ENCODE measurements at places on chromosomes 6 and 20. TPM values are rescaled to one million over a fixed set of nuclear protein-coding genes. Genes with fewer than 3 reads are reported as not detected.

The FAM162B gene
- not detected for total RNA-seq

The FAM217A gene
- total RNA-seq = not detected

The PPIL4 gene
- 20.1 TPM for total RNA-seq

The ATRN gene
- 7.8 TPM for total RNA-seq

- no peak overlapping the region for H3K4me3 ChIP-seq
- H3K4me1 ChIP-seq = peaks cover 23% of the 10 kb centered on the region
- no peak for DNase-seq
- no peak overlapping the region for H3K27ac ChIP-seq
- H3K27me3 ChIP-seq = no peaks in the 10 kb centered on the region
Measured at GRCh38 chr6:137900815-137901214, 33.8 kb downstream of the TNFAIP3 start.

DNA sequence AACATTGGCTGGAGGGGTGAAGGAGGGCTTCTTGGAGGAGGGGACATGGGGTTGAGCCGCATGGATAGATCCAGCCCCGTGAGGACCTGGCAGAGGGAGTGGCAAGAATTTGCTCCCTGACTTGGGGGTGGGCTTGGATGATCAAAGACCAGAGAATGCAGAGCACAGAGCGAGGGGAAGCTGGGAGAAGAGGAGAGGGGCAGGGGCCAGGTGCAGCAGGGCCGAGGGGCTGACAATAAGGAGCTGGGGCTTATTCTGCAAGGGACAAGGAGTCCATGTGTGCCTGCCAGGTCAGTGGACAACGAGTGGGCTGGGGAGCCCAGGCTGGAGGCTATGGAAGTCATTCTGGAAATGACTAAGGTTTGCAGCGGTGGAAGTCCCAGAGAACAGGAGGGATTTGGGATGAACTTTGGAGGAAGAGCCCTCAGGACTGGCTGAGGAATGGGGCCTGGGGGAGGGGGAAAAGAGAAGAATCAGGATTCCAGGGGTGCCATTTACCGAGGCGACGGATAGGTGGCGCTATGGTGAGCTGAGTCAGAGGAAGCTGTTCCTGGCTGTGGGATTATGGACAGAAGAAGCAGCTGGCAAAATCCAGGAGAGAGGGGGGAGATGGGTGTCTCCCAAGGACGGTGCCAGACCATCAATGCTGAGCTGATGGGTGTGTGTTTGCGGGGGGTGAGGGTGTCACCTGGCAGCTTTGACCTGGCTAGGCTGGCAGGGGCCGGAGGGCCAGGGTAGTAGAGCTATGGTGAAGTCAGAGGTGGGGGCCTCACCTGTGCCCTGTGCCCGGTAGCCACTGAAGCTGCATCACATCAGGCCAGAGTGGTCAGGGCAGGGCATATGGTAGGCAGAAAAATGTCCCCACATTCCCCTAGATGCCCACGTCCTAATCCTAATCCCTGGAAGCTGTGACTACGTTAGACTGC lies 7.8 kb downstream of the KCNG1 start:
- no peak overlapping the region for H3K4me3 ChIP-seq
- H3K27ac ChIP-seq = no peak overlapping the region
- H3K27me3 ChIP-seq = peaks cover 6% of the 10 kb centered on the region
- DNase-seq = peak; percentile 13
- H3K4me1 ChIP-seq = no peaks in the 10 kb centered on the region

- DNase-seq = no peak
- H3K27me3 ChIP-seq = peaks cover 6% of the 10 kb centered on the region
- no peaks in the 10 kb centered on the region for H3K36me3 ChIP-seq
- no peaks in the 10 kb centered on the region for H3K4me1 ChIP-seq
- H3K4me3 ChIP-seq = no peak overlapping the region
- no peak overlapping the region for H3K27ac ChIP-seq
Measured at GRCh38 chr20:588932-589672, 21.0 kb downstream of the TCF15 start.

- DNase-seq = no peak
- peaks cover 76% of the 10 kb centered on the region for H3K36me3 ChIP-seq
- H3K27ac ChIP-seq = peak overlapping the region; percentile 98
- H3K4me1 ChIP-seq = peaks cover 85% of the 10 kb centered on the region
Measured at GRCh38 chr6:137872581-137873115, 5.6 kb downstream of the TNFAIP3 start.

DNA sequence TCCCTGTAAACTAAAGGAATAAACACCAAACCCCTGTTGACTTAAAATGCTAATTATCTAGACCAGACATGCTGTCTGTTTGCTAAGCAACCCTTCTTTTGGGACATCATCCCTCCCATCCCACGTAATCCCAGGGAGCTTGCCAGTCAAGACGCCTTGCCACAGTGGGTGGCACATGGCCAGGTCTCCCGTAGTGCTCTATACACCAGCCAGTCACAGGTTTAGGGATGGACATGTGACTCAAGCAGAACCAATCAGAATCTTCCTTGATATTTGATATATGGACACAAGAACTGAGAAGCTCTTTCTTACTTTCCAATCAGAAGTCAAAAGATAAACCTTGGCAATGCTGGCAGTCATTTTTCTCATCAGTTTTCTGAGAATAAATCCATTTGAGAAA lies 60.0 kb downstream of the CNKSR3 start:
- no peaks in the 10 kb centered on the region for H3K4me1 ChIP-seq
- H3K36me3 ChIP-seq = no peaks in the 10 kb centered on the region
- H3K27me3 ChIP-seq = no peaks in the 10 kb centered on the region
- DNase-seq = no peak

DNA sequence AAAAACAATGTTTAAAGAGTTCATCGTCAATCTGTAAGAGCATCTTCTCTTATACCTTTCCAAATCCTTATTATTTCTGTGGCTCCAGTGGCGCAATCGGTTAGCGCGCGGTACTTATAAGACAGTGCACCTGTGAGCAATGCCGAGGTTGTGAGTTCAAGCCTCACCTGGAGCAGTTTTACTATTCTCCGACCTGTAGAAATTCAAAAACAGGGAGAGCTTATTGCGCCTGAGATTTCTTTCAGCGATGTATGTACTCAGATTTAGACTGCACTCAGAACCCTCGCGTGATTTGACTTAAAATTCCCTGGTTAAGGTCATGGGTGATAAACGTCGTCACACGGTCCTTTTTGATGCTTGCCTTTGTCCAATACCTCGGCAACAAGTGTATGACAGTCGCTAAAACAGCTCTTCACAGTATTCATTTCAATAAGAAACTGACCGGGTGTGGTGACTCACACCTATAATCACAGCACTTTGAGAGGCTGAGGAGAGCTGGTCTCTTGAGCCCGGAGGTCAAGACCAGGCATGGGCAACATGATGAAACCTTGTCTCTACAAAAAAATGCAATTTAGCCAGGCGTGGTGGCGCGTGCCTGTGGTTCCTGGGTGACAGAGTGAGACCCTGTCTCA lies 11.9 kb downstream of the GPX5 start:
- H3K4me3 ChIP-seq = peak overlapping the region; percentile 53
- no peak for DNase-seq
- H3K27me3 ChIP-seq = peaks cover 60% of the 10 kb centered on the region
- peaks cover 19% of the 10 kb centered on the region for H3K4me1 ChIP-seq

GRCh38 chr20:10721976-10722375 lies 48.2 kb upstream of the JAG1 start:
- H3K4me1 ChIP-seq = no peaks in the 10 kb centered on the region
- no peaks in the 10 kb centered on the region for H3K36me3 ChIP-seq
- H3K27ac ChIP-seq = no peak overlapping the region
- H3K27me3 ChIP-seq = peaks cover 7% of the 10 kb centered on the region
- no peak overlapping the region for H3K4me3 ChIP-seq

GRCh38 chr6:13486679-13487121 lies 700 bp downstream of the GFOD1 start:
- H3K27ac ChIP-seq = peak overlapping the region; percentile 66
- peaks cover 49% of the 10 kb centered on the region for H3K4me1 ChIP-seq
- DNase-seq = peak; percentile 62
- peak overlapping the region; percentile 69 for H3K4me3 ChIP-seq
- H3K36me3 ChIP-seq = no peaks in the 10 kb centered on the region
- H3K27me3 ChIP-seq = peaks cover 1% of the 10 kb centered on the region

DNA sequence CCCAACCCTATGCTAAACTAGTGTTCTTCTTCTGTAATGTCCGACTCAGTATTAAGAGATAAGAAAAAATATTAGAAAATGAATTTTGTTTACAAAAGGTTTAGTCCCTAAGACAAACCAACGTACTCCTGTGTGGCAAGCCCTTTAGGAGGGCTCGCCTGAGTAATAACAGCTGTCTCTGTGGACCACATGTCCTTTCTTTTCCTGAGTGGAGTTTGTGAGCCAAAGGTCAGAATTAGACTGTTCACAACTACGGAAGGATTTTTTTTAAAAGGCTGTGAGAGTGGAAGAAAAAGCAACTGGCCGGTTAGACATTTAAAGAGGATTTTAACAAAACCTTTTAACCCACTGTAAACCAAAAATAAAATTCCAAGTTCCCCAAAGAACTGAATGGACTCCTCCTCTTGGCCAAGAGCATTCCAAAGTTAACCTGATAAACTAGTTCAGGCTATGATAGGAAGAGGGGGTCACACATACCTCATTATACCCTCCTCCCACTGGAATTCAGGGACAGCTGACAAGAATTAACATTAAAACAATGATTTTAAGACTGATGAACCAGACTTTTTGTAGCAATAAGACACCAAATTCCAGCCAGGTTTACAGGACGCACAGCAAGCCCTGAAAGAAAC lies 43.5 kb downstream of the FAM184A start:
- no peaks in the 10 kb centered on the region for H3K4me1 ChIP-seq
- no peak overlapping the region for H3K4me3 ChIP-seq
- H3K27ac ChIP-seq = no peak overlapping the region
- H3K27me3 ChIP-seq = no peaks in the 10 kb centered on the region

- DNase-seq = no peak
- no peaks in the 10 kb centered on the region for H3K36me3 ChIP-seq
- H3K27me3 ChIP-seq = peaks cover 2% of the 10 kb centered on the region
- no peak overlapping the region for H3K27ac ChIP-seq
- no peaks in the 10 kb centered on the region for H3K4me1 ChIP-seq
Measured at GRCh38 chr20:9374072-9374471, 140.3 kb upstream of the LAMP5 start.

GRCh38 chr6:146361128-146361924 lies 182.3 kb upstream of the RAB32 start:
- H3K4me3 ChIP-seq = no peak overlapping the region
- H3K36me3 ChIP-seq = no peaks in the 10 kb centered on the region
- no peaks in the 10 kb centered on the region for H3K27me3 ChIP-seq
- peaks cover 7% of the 10 kb centered on the region for H3K4me1 ChIP-seq
- no peak for DNase-seq

DNA sequence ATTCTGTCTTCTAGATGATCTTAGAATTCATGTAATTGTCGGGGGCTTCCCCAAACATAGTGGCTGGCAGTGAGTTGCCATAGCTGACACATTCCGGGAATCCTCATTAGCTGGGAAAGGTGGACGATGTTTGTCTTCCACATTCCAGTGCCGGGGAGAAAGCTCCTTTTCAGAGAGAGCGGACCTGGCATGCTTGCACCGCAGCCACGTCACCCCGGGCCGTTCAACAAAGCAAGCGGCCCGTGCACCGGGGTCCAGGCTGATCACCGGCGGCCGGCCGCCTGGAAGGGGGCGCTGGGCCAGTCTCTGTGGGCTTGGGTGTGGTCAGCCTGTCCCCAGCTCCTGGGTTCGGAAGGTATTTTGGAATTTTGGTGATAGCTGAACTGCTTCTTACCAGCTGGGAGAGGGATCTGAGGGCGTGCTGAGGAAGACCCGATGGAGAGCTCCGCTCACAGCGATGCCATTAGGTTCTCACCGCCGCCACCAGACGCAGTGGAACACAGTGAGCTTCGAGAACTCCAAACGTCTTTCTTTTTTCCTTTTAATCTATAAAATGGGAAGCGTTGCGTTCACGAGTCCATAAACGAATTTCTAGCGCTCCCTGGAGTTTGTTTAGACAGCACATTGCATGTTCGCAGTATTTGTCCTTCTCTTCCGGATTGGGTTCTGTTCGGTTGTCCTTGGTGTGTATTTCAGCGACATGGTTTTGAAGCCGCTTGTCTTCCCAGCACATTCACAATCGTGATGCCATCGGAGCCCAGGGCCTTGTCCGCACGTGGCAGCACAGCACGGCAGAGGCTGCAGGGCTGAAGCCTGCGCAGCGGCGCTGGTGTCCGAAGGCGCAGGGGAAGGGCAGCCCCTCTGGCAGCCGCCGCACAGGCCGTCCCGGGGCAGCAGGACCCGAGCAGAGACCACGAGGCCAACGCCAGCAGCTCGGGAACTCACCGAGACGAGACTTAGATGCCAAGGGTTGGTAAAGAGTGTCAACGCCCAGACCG lies 557.6 kb downstream of the QKI start:
- no peaks in the 10 kb centered on the region for H3K4me1 ChIP-seq
- H3K4me3 ChIP-seq = no peak overlapping the region
- H3K36me3 ChIP-seq = no peaks in the 10 kb centered on the region
- no peak for DNase-seq
- no peak overlapping the region for H3K27ac ChIP-seq
- no peaks in the 10 kb centered on the region for H3K27me3 ChIP-seq

DNA sequence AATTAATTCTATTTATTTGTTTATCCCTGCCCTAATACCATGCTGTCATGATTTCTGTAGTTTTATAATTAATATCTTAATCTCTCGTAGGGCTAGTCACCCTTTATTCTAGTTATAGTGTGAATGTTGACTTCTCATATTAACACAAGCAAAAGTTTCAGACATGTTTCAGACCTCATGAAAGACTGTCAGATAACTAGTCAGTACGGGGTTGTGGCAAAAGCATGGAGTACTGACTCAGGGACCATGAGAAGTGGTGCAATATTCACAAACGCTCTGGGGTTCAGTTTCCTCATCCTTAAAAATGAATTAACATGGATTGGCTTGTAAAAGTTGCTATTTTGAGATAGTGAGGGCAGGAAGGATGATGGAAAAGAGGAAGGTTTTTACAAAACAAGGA lies 148.9 kb downstream of the TMEM200A start:
- H3K36me3 ChIP-seq = peaks cover 58% of the 10 kb centered on the region
- no peak for DNase-seq
- no peaks in the 10 kb centered on the region for H3K27me3 ChIP-seq
- H3K27ac ChIP-seq = peak overlapping the region; percentile 76
- H3K4me1 ChIP-seq = peaks cover 63% of the 10 kb centered on the region

GRCh38 chr6:158213925-158214674 lies 46.0 kb downstream of the GTF2H5 start:
- H3K36me3 ChIP-seq = no peaks in the 10 kb centered on the region
- H3K27me3 ChIP-seq = no peaks in the 10 kb centered on the region
- H3K4me3 ChIP-seq = no peak overlapping the region
- DNase-seq = peak; percentile 71
- no peak overlapping the region for H3K27ac ChIP-seq
- H3K4me1 ChIP-seq = peaks cover 18% of the 10 kb centered on the region

DNA sequence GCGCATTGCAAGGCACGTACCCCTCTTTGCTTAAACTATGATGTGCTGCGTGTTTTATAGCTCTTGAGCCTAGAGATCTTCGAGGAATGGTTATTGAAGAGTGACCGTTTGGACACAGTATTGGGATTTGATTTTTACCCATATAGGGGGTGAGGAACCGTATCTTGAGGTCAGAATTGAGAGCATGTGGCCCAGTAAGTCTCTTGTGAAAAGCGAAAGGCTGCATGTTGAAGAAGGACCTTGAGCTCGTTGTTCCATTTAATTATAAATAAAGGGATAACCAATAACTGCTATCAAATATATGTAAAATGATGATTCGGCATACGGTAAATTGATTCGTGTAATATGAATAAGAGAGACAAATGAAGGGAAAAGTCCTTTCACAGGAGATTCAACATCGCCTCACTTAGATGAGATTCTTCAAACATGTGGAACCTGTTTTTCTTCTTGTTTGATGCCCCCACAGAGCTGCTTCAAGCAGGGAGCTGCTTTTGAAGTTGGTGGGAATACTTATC lies 66.6 kb downstream of the AKAP12 start:
- no peak overlapping the region for H3K27ac ChIP-seq
- DNase-seq = no peak
- no peaks in the 10 kb centered on the region for H3K4me1 ChIP-seq
- H3K36me3 ChIP-seq = no peaks in the 10 kb centered on the region

Measured in activated CD4-positive, alpha-beta T cell treated with anti-CD3 and anti-CD28 coated beads, Interleukin-2, amount 10 ng/mL, durations not matched to agents 7 days and 5 days (primary cell).